ENCODE measurements at places on chromosomes 4 and X.

DNA sequence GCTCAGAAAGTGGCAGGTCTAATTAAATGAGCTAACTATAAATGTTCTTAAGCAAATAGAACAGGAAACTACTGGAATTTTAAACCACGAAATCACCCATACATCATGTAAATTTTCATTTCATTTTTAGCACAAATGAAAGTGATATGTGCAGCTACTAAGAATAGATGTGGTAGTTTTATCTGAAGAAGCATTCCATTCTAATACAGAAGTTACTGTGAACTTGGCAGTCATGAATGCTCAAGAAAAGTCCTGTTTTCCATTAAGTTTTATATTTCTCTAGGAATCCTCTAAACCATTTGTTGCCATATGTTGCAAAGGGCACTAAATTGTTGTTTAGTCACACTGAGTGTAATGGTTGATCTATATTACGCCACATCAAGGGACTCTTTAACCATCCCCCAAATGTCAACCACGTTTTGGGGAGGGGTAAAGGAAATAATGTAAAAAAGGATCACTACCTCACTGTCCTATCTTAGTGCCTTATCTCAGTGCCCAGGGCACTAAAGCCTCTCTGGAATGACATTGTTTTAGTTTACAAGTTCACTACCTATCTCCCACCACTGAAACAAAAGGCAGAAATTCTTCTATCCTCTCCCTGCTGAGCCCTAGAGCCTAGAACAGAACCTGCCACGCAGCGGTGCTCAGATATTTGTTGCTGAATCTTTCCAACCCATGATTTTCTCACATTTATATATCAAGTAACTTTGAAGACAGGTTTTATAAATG, 118.0 kb downstream of the SHISA3 start:
- DNase-seq, result no peak

- no peak for DNase-seq
Measured at GRCh38 chrX:117959045-117959444, 157.6 kb downstream of the KLHL13 start.

DNA sequence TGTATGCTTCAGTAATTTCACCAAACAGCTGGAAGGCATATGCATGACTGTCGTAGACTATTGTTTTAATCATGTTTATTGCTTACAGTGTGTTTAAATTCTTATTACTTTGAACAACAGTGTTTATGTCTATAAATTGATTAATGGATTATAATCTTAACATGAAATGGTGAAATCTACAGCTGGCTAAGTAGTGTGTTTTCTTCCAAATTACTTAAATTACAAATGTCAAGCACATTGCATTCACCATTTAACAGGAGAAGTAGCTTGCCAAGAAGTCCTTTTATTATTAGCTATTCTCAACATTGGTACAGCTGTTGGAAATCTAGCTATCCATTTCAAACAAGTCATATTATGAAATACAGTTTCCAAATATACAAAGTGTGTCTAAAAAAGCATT, 849.3 kb upstream of the PCDH10 start:
- DNase-seq, result no peak

DNA sequence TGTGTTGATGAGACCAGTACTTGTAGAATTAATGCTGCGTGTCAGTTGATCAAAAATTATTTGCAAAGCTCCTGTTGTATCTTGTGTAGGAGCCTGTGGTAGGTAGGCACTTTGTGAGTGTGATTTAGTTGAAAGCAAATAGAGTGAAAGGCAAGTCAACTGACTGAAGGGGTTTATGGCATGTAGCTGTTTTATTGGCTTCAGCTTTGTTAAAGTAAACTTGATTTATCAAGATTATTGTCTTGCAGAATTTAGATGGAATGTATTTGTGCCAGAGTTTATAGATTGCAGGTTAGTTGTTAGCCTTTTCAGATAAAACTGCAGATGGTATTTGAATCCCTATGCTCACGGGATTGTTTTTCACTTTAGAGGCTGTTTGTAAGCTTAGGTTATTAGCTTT, 128.0 kb downstream of the FRAS1 start:
- DNase-seq, result no peak

GRCh38 chr4:184942444-184943425, 75.6 kb upstream of the HELT start:
- no peak for DNase-seq

GRCh38 chr4:100576570-100576969, 58.7 kb upstream of the EMCN start:
- no peak for DNase-seq

- DNase-seq, result no peak
Measured at GRCh38 chrX:37349221-37350033, at the start of gene PRRG1. Gene PRRG1 (plus strand): TSS chrX:37349364. CDS start chrX:37406250, 56,886 bp downstream.

- DNase-seq, result no peak
Measured at GRCh38 chr4:90536408-90536807, 409.2 kb downstream of the CCSER1 start.

DNA sequence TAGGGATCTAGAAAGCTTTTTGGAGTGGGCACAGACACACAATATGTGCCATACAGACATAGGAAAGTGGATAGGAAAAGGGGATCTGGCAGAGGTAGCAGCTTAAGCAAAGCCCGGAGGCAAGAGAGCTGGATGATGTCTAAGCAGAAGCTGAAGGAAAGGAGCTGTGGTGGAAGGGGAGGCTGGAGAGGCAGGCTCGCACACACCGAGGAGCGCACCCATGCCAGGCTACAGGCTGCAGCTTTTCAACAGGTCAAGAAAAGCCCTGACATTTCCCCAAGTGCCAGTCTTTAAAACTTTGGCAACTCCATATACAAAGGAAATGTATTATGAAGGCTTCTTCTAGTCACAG, 67.4 kb downstream of the SOWAHB start:
- no peak for DNase-seq

GRCh38 chrX:73916931-73917667, 354.1 kb downstream of the CHIC1 start:
- DNase-seq, result no peak

Measured in GM19239 (cell line).